ENCODE measurements at places on chromosomes 12 and 14.
A peak's percentile ranks its signal among the peaks of the same experiment; 100 is the strongest.

GRCh38 chr12:58870595-58870994 is 49.7 kb downstream of the LRIG3 start:
- DNase-seq, result no peak

DNA sequence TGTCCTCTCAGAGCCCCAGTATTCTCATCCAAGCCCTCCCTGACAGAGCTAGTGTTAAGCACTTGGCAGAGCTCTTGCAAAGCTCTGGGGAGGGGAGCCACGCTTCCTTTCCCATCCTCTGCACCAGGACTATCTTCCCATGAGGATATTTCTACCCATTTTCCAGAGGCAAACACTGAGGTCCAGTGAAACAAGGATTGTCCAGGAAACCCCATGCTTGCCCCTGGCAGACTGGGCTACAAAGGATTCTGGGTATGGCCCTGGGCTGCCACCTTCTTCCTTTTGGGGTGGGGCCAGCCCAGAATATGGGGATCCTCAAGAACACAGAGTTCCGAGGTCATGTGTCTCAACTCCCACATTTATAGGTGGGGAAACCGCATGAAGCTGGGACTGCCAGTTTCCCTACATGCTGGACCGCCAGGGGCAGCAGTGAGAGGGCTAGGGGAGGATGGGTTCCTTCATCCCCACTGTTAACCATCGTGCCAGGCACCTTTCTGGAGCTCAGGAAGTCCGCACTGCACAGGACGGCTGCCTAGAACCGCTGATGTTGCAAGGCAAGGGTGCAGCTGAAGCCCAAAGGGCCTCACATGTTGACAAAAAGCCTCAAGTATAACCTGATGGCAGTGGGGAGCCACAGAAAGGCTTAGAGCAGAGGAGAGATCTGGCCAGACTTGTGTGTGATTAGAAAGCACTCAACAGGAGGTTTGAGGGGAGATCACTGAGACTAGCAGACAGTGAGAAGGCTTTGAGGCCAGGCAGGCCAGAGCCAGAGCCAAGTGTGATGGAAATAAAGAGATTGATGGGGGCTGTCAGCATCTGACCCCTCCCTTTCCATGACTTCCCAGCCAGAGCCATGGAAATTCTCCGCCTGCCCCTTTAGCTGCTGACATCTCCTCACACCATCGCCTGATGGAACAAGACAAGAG is 5.5 kb upstream of the CCDC85C start:
- no peak for DNase-seq

DNA sequence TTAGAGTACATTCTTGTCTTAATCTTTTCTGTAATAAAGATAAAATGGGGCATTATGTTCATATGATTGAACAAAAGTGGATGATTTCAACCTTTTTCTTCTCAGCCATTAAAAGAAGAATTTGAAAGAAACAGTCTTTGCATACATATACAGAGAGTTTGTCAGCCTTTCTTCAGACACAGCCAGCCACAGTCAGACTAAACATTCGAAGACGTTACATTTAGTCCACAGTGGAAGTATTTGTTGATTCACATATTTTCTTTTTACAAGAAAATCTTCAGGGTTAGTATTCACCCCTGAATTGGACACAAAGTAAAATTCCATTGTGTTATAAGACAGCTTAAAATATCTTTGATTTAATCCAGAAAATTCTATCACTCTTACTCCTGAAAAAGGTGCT is 36.2 kb downstream of the ETV6 start:
- no peak for DNase-seq

GRCh38 chr12:24500831-24501230 is 448.1 kb downstream of the BCAT1 start:
- DNase-seq, result no peak

GRCh38 chr12:19597167-19598026 is 158.1 kb downstream of the AEBP2 start:
- no peak for DNase-seq

- no peak for DNase-seq
These were observed 944 bp downstream of the CCND2 start for GRCh38 chr12:4274396-4275015.

- DNase-seq, result no peak
These were observed 153.0 kb upstream of the BMP4 start for GRCh38 chr14:54109521-54110120.

DNA sequence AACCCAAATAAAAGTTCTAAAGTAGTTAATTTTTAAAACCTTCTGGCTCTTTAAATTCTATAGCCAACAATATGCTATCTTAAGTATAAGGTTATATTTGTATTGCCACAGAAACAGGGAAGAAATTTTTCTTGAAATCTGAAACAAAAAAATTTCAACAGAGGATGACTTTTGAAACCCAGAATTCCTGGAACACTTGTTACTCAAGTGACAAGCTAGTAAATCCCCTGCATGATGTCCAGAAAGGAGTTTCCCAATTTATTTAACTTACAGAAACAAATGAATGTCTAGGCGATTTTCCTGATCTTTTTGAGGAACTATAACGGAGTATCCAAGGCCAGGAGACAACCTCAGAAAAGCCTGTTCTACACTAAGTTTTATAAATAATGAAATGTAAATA is 69.6 kb downstream of the SLC41A2 start:
- no peak for DNase-seq

DNA sequence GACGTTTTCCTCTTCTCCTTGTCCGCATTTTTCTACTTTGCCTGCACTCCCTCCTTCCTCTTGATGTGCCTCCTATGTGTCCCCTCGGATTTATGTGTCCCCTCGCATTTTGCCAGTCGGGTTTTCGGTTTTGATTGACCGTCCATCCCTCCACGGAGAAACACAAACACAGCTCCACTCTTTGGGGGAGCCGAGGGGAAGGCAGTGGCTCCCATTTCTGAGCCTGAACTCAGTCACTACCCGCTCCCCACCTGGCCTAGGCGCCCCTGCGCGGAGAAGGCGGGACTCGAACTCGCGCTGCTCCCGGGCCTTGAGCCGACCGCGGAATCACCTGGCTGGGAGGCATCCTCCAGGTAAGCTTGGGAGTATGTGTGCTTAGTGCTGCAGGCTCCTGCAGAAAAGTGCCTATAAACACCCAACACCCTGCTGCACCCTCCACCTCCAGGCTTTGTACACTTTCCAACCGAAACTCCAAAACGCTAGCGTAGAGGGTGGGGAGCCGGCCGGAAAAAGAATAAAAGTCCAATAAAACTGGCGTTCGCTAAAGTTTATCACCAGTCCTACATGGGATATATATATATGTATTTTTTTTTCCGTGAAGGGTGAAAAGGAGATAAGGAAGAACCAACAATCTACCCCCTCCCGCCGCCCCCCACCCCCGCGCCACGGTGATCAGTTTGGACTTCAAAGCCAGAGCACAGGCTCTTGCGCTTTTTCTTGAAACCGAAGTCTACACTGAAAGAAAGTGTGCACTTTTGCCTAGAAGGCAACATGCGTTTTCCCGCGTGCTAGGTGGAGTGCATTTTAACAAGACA is 3.3 kb upstream of the CCND2 start:
- DNase-seq, result no peak

DNA sequence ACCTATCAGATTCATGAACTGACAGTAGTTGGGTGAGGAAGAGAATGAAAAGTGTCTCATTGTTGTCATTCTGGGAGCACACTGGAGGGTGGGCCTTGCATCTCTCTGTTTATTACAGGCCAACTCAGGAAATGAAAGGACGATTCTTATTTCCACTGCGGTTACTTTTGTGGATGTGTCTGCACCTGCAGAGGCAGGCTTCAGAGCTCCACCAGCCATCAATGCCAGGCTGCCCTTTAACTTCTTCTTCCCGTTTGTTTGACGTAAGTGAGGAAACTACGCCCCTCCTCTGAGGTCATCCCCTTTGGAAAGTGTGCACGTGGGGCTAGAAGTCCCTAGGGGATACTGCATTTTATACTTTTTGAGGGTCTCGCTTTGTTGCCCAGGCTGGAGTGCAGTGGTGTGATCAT is 33.7 kb downstream of the TCTN1 start:
- no peak for DNase-seq

DNA sequence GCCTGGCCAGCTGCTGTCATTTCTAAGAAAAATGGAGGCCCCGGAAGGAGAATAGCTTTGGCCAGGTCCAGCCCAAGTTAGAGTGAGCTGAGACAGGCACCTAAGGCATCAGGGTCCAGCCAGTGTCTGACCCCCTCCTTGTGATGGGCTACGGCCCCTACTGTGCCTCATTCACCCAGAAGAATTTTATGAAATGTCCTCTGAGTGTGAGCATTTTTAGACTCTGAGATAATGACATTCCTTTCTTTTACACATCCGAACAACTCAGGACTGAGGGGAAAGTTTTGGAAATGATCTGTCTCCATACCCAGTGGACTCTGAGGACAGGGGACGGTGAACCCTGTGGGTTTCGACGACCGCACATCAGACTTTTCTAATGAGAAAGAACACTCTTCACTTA is 50.4 kb downstream of the SLC24A4 start:
- DNase-seq, result no peak

DNA sequence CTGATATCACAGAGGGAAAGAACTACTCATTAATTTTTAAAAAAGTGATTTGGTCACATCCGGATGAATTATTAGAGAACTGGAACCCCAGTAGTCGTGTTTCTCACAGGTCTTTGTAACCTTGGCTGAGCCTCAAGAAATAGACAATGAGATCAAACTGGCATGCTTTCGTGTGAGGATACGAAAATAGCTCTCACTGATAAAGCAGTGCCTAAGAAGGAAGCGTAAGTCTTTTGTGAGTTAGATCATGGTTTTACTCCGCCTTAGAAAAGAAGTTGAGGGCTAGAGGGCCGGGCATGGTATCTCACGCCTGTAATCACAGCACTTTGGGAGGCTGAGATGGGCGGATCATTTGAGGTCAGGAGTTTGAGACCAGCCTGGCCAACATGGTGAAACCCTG is 33.8 kb upstream of the GALNT16 start:
- DNase-seq, result no peak

DNA sequence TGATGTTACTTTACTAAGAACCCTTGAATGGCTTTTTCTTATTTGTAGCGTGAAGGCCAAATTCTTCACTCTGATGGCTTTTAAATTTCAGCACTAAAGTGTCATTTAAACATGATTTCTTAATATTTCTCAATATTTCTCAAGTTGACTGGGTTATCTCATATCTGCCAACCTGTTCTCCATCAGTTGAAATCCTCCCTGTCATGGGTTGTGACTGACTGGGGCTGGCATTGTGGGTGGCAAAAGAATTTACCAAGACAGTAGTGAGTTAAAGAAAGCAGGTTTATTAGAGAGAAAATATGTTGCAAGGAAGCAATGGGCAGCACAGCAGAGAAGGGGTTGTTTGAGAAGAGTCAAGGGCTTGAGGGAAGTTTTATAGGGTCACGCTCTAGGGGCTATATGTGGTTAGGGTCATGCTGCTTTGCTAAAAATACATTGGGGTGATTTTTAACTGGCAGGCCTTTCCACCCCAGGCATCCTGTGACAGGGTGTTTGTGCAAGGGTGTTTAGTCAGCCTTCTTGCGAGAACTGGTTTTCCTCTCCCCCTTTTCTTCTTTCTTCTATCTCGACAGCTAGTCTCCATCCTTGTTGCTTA is 232.8 kb upstream of the SEL1L start:
- no peak for DNase-seq

DNA sequence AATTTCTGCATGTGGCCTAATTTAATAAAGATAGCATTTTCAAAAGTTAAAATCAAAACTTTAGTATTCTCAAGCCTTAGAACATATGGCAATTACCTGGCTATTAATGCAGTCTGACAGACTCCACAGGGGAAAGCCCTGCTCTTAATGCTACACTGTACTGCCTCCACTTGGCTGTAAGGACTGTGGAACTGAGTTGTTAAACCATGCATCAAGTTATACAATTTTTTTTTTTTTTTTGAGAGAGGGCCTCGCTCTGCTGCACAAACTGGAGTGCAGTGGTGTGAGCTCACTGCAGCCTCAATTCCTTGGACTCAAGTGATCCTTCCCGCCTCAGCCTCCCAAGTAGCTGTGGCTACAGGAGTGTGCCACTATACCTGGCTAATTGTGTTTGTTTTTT is 19.0 kb upstream of the NDUFA12 start:
- DNase-seq, result no peak

- no peak for DNase-seq
These were observed 129.3 kb downstream of the HMGA2 start for GRCh38 chr12:65953631-65954030.

GRCh38 chr12:46360908-46361666 is 11.5 kb downstream of the SLC38A2 start:
- no peak for DNase-seq

DNA sequence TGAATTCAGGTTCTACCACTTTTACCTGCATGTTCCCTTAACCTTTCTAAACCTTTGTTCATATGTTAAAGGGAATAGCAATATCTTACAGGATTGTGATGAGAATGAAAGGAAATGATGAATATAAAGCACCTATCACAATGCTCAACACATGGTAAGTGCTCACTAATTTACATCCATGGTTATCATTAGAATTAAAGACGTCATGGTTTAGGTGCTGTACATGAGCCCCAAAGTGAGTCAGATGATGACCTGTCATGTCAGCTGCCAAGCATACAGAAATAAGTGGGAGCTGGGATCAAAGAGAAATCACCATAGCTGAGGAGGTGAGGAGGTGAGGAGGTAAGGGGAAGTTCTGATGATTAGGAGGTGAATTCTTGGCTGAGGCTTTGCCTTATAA is 135.9 kb upstream of the ATP2B1 start:
- no peak for DNase-seq

DNA sequence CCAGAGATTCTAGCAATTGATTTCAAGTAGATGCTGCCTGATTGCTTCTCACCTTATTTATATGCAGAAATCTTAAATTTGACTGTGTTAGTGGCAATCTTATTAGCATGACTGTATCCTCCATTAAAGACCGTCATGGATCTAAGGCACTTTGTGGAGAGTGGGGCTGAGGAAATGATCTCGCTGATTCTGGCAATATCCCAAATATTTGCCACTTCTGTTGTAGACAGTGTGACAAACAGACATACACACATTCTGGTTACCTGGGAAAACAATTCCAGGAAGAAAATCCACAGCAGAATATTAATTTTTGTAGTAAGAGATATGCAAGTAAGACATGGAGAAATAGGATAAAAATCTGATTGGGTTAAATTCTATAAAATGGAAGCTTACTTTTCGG is 269.0 kb upstream of the G2E3 start:
- no peak for DNase-seq

- no peak for DNase-seq
These were observed 16.2 kb downstream of the KIF21A start for GRCh38 chr12:39426636-39427240.

- peak; percentile 93 for DNase-seq
These were observed 198.7 kb upstream of the EEA1 start for GRCh38 chr12:93127582-93128331.

- DNase-seq, result no peak
These were observed 10.1 kb upstream of the CCDC197 start for GRCh38 chr14:93986955-93987354.

DNA sequence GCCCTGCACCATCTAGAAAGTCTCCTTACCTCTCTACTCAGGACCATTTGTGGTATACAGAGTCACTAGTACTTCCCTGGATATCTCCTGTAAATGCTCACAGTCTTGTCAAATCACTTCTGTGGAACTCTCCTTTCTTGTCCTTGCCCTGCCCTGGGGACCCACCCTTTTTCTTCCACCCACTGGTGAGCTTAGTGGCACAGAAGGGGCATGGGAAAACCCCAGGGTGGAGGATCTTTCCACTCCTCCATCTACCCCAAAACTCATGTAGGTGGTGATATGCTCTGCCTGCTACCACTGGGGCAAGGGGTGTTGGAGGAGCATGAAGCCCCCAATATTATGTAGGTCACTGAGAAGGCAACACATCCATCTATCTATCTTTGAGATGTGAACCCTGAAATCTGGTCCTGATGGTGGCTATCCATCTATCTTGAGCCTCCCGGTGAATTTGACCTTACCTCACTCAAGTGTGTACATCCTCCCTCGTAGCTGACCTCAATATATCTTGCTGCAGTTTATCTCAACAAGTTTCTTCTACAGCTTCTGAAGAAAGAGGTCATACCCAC is 943 bp downstream of the TESPA1 start:
- no peak for DNase-seq

GRCh38 chr12:119399301-119399700 is 64.8 kb downstream of the CCDC60 start:
- DNase-seq, result no peak
